ENCODE measurements at places on chromosomes 5 and 9. TPM values are rescaled to one million over a fixed set of nuclear protein-coding genes. Genes with fewer than 3 reads are reported as not detected.

DNA sequence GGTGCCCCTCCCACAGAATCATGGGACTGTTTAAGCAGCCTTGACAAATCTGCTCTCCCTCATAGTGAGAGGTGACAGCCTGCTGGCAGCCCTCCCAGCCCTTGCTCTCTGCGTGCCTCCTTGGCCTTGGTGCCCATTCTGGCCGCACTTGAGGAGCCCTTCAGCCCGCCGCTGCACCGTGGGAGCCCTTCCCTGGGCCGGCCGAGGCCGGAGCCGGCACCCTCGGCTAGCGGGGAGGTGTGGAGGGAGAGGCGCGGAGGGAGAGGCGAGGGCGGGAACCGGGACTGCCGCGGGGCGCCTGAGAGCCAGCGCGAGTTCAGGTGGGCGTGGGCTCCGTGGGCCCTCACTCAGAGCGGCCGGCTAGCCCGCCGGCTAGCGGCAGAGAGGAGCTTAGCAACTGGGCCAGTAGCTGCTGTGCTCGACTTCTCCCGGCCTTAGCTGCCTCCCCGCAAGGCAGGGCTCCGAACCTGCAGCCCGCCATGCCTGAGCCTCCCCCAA lies 125.9 kb upstream of the MYO10 start:
- no peak for DNase-seq

DNA sequence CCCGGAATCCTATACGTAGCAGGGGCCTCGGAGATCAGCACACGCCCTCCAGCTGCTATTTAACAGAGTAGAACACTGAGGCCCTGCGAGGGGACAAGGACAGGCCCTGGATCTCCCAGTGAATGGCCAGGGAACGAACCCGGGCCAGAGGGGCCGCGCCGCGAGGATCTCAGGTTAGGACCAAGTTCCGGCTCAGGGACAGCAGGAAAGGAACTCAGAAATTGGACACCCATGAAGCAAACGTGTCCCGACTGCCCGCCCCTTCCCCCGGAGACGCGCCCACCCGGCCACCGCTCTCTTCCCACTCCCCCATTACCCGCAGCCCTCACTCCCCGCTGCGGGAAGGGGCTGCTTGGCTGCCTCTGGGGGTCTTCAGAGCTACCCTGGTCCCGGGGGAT lies 1.0 kb upstream of the FOXE1 start:
- DNase-seq = no peak

- DNase-seq = no peak
These were observed 41.7 kb upstream of the SLC9A3 start for GRCh38 chr5:565782-566440.

The FOXD4L4 gene
- total RNA-seq = not detected

The SLC1A1 gene
- total RNA-seq = not detected

The ABHD17B gene
- total RNA-seq = 31.5 TPM

GRCh38 chr9:97853844-97854695 lies 1.0 kb downstream of the FOXE1 start:
- DNase-seq = peak; percentile 66

The CPLANE1 gene
- 4.2 TPM for total RNA-seq

The SURF4 gene
- total RNA-seq = 228 TPM

The PTPN3 gene
- not detected for total RNA-seq

GRCh38 chr5:56406838-56407237 lies 173.7 kb upstream of the ANKRD55 start:
- DNase-seq = no peak

DNA sequence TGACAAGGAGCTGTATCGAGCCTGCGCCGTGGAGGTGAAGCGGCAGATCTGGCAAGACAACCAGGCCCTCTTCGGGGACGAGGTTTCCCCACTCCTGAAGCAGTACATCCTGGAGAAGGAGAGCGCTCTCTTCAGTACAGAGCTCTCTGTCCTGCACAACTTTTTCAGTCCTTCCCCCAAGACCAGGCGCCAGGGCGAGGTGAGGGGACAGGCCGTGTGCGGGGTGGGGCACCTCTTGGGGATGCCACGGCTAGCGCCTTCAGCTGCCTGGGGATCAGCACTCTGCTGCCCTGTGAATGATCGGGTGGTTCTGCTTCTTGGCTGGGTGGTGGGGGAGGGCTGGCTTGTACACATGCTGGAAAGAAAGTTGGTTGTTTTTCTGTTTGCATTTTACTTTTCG lies 1.7 kb downstream of the NELFB start:
- no peak for DNase-seq

- DNase-seq = no peak
These were observed 367.5 kb upstream of the PTGER4 start for GRCh38 chr5:40312205-40312604.

- DNase-seq = no peak
These were observed 228.8 kb downstream of the GAS1 start for GRCh38 chr9:86718388-86719049.

The PCDHB2 gene
- not detected for total RNA-seq

DNA sequence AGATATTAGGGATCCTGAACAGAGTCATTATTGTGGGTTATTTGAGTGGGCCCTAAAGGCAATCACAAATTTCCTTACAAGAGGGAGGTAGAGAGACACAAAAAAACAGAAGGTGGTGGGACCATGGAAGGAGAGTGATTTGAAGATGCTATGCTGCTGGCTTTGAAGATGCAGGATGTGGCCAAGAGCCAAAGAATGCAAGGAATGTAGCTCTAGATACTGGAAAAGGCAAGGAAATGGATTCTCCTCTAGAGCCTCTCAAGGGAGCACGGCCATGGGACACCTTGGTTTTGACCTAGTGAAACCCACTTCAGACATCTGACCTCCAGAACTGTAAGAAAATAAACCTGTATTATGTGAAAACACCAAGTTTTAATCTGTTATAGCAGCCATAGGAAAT lies 53.8 kb downstream of the TTC39B start:
- DNase-seq = no peak

The RFESD gene
- 1.7 TPM for total RNA-seq

- no peak for DNase-seq
These were observed 38.1 kb downstream of the BASP1 start for GRCh38 chr5:17255471-17256021.

- DNase-seq = no peak
These were observed 203.8 kb upstream of the RAI14 start for GRCh38 chr5:34452170-34452828.

DNA sequence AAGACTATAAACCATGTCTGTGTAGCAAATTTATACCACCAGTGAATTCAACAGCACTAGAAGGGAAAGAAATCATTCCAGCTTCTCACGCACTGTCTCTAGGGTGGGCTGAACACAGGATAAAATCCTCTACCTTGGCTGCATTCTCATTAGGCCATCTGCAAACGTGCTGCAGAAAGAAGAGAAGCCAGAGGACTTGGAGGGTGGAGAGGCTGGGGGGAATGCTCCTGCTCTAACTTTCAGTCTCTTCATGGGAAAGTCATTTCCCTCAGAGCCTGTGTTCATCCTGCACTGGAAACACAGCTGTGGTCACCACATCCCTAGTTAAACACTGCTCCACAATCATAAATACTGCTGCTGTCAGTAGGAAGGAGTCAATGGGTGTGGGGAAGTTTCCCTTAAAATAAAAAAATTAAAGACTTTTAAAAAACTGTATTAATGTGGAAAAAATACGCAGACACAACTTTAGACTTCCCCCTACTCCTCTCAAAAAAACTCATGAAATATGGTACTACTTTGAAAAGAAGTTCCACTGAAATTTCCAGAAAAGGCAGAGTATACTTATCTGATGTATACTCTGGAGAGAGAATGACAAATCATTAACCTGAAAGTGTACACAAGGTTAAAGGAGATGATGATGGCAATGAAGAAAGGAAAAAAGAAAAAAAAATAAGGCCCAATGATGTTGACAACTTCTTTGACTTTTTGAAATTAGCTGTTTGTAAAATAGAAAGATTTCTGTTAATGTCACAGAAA lies 46.8 kb downstream of the LHFPL2 start:
- DNase-seq = no peak

The LHX6 gene
- total RNA-seq = not detected

DNA sequence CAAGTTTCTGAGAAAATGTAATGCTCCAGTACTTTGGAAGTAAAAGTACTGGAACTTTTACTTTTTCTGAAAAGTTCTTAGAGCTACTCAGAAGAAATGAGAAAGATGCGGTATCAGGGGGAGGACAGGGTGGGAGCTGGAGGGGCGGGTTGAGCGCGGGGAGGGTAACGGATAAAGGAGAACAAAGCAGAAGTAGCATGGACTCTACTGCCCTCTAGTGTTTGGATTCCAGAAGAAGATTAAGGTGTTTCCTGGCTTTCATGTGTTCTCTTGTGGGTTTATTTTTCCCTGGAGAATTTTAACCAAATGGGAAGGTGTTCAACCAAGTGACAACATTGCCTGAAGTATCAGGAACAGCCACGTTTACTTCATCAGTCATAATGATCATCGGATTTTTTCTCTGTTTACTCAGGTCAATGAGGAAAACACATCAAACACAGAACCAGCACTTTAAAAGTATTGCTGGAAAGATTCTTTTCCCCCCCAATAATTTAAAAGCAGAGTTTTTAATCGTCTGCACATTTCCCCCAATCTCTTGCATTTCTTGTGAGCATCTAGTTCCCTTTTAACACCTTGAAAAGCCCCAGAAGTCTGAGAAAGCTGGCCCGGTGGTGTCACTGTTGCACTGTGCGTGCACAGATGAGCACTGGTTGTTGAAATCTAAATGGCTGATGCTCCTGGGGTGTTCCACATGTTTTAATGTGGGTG lies 190.6 kb downstream of the MPDZ start:
- no peak for DNase-seq

The OBP2B gene
- not detected for total RNA-seq

DNA sequence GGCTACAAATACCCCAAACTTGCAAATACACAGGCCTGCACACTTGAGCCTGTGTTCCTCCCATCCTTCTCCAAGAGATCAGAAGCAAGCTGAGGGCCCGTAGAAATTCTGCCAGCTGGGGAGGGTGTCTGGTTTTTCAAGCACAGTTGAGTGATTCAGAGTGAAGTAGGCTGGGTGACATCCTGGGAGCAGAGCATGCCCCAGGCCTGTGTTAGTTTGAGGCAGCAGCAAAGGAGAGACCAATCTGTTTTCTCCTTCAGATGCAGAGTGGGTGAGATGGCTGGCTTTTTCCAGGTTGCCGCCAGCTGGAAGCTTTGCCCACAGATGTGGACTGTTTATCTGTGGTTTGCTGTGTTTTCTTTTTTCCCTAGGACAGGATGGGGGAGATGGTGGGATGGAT lies 63.1 kb downstream of the RCL1 start:
- DNase-seq = no peak

DNA sequence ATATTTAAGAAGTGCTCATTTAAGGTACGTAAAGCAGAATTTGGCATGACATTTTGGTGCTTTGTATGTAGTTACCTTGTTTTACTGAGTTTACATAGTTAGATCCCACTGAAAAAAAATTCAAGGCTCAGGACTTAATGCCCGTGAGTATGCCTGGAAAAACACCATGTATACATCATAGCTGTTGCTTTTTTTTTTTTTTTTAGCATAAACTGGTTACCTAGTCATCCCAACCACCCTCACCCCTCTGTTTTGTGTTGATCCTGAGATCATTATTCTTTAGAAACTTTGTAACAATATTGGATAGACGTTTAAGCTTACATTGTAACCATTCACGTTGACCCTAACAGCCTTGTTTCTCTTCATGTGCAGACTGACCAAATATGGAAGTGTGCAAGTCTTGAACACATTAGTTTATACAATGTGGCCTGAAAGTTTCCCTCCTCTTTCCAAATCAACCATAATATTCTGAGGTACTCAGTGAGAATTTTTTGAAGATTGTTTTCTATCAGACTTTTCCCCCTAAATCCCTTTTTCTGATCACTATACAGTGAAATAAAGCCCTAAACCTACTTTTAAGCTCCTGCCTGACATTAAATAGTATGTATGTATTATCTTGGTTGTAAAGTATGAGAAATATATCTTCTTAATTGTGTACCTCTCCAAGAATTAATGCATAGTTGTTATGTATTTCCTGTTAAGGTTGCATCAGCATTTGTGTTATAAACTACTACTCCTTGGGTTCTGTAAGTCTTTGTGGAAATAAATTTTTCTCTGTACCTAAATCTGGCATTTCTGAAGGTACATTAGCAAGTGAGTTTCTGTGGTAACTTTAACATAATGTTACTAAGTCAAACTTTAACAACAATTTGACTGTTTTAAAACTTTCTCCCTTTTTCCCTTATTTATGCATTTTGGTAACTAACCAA lies 4.4 kb downstream of the RABGAP1 start:
- DNase-seq = no peak

The ALG2 gene
- 21.0 TPM for total RNA-seq

GRCh38 chr5:493119-493701 lies 31.0 kb downstream of the SLC9A3 start:
- no peak for DNase-seq

The GRM6 gene
- not detected for total RNA-seq

DNA sequence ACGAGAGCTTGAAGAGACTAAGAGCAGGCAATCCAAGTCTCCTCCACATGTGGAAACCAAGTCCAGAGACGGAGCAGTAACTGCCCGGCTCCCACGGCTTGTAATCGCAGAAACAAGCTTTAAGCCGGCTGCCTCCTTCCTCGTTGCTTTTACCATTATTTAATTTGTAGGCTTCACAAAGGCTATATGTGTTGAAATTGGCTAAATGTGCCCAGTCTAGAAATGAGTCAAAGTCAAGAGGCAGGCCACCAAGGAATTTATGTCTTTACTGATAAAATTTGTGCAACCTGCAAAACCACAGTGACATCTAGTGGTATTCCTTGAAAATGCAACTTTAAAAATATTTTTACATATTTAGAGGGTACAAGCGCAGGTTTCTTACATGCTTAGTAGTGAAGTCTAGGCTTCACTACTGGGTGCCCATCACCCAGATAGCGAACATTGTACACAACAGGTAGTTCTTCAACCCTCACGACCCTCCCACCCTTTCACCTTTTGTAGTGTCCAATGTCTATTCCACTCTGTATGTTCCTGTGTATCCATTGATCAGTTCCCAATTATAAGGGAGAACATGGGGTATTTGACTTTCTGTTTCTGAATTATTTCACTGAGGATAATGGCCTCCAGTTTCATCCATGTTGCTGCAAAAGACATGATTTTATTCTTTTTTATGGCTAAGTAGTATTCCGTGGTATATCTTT lies 33.5 kb upstream of the EBF1 start:
- DNase-seq = no peak

GRCh38 chr9:87648606-87649005 lies 77.3 kb upstream of the CTSL start:
- DNase-seq = no peak

The KCNT1 gene
- total RNA-seq = not detected

The FGF10 gene
- not detected for total RNA-seq

DNA sequence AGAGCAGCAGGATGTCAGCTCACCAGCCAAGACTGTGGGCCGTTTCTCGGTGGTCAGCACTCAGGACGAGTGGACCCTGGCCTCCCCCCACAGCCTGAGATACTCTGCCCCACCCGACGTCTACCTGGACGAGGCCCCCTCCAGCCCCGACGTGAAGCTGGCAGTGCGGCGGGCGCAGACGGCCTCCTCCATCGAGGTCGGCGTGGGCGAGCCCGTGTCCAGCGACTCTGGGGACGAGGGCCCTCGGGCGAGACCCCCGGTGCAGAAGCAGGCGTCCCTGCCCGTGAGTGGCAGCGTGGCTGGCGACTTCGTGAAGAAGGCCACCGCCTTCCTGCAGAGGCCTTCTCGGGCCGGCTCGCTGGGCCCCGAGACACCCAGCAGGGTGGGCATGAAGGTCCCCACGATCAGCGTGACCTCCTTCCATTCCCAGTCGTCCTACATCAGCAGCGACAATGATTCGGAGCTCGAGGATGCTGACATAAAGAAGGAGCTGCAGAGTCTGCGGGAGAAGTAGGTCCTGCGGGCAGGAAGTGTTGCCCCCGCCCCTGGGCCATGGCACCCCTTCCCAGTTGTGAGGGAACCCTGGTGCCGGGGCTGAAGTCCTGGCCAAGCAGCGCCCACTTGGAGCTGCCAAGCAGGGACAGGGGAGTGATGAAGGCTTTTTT lies 108.9 kb downstream of the WNK2 start:
- DNase-seq = no peak

The AGXT2 gene
- total RNA-seq = not detected

- DNase-seq = no peak
These were observed 1888.4 kb downstream of the MAT2B start for GRCh38 chr5:165393839-165394238.

Data from CD8-positive, alpha-beta T cell (primary cell).